RCC 7860 (cell line): ENCODE measurements at places on chromosomes 3 and 15.

- DNase-seq: no peak
These were observed 68.7 kb downstream of the SLTM start for GRCh38 chr15:58864602-58865424.

DNA sequence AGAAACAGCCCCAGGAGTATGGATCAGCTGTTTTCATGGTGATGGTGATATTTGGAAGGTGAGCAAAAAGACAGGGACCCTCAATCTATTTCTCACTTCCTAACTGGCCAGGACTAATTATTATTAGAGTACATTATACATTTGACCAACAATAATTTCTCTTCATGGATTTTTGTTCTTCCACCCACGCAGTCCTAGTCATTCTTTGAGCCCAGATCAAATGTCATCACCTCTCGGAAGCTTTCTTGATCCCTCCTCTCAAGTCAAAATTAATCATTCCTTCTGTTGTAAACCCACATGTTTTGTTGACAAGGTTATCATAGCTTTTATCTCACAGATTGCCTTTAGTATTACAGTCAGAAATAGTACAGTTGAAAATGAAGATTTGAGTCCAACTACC is 29.2 kb upstream of the PRICKLE2 start:
- no peak for DNase-seq

DNA sequence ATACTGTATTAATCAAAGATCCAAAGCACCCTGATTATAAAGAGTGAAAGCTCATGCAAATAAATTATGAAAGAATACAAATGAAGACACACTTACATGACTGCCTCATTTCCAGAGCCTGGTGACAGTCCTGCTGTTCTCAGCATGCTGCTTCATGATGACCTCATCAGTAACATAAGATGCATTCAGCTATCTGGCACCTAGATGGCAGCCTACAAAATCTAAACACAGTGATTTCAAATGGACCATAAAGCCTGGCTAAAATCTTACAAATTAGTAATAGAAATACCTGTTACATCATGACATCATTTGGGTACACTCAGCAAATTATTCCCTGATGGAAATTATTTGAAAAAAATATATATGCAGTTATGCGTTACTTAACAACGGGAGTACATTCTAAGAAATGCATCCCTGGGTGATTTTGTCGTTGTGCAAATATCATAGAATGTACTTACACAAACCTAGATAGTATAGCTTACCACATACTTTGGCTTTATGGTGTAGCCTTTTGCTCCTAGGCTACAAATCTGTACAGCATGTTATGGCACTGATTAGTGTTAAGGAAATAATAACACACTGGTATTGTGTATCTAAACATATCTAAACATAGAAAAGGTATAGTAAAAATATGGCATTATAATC is 207.2 kb downstream of the EPHA3 start:
- DNase-seq: no peak

DNA sequence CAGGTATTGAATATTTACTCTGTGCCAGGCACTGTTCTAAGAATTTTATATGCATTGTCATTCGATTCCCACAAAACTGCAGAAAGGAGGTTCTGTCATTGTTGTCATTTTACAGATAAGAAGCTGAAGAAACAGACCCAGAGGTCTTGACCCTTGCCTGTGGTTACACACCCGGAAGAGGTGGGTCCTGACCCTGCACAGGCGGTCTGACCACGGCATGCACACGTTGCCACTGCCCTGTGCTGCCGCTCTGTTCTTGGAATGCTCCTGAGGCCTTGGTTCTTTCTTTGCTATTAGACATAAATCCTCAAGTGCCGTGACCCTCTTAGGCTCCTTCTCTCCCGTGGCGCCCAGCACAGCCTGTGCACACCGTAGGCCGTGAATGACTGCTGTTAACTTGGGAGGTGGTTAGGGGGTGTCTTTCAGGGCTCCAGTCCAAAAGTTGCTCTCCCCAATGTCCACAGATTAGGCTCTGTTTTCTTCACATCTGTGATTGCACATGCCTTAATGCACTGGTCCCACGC is 74.1 kb upstream of the PLXNA1 start:
- DNase-seq: peak; percentile 58

GRCh38 chr3:51967384-51968169 is at the start of gene PCBP4:
PCBP4 (minus strand) TSS chr3:51967454; CDS start chr3:51961240, 6,214 bp downstream.
- DNase-seq: peak; percentile 46

GRCh38 chr3:68964694-68965093 is 32.3 kb upstream of the TAFA4 start:
- no peak for DNase-seq

- DNase-seq: no peak
These were observed 73.4 kb downstream of the CRYBG3 start for GRCh38 chr3:97895216-97895615.

GRCh38 chr3:11703146-11703545 is 59.4 kb upstream of the VGLL4 start:
- no peak for DNase-seq

DNA sequence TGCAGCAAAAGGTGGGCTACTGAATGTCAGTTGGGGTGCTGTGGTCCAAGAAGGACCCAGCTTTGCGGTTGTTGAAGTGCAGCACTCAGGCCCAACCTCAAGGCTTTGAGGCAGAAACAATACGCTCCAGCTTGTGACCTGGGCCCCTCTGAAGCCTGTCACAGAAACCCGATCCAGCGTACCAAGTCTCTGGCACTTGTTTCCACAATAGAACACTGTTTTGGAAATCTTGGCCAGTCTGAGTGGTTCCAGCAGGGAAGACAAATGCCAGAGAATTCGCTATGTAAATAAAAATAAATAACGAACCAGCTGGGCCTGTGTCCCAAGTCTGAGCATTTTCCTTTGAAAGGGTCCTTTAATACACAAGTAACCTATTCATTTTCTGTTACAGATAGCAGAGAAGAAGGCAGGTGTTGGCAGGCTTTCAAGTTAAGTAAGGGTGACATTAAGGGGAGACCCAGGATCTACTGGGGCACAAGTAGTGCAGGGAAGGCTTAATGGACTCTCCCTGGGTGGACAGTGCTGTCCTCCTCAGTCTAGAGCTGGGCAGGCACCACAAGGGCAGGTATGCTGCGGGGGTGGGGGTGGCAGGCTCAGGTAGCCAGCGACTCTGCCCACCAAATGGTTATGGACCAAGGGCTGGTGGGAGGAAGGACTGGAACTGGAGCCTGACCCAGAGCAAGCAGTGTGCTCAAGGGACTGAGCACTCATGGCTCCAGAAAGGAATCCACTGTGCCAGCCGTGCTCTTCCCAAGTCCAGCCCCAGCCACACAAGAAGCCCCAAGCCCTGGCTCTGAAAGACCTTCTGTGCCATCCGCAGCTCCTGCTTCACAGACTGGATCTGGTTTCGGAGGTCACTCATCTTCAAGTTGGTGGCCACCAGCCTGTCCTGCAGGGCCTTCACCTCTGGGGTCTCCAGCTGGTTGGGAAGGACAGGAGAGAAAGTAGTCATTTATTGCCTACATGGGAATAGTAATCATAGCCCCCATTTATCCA is 26.3 kb downstream of the CCDC13 start:
- no peak for DNase-seq

DNA sequence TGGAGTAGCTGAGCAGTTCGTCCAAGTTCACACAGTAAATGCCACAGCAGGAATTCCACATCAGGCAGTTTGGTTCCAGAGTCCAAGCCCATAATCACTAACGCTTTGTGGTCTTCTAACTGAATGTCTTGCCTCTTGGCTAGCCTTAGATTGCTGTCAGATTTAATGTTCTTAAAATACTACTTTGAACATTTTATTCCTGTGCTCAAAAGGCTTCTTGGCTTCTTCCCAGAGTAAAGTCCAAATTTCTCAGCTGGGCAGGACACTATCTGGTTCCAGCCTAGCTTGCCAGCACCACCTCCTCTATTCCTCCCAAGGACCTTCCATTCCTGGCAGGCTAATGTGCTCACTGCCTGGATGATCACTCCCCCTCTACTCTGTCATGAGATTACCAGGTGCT is 256.9 kb downstream of the SQOR start:
- no peak for DNase-seq
